ENCODE measurements at places on chromosomes 12 and 14.

- no peak for DNase-seq
These were observed 21.9 kb upstream of the IFT81 start for GRCh38 chr12:110102255-110102654.

DNA sequence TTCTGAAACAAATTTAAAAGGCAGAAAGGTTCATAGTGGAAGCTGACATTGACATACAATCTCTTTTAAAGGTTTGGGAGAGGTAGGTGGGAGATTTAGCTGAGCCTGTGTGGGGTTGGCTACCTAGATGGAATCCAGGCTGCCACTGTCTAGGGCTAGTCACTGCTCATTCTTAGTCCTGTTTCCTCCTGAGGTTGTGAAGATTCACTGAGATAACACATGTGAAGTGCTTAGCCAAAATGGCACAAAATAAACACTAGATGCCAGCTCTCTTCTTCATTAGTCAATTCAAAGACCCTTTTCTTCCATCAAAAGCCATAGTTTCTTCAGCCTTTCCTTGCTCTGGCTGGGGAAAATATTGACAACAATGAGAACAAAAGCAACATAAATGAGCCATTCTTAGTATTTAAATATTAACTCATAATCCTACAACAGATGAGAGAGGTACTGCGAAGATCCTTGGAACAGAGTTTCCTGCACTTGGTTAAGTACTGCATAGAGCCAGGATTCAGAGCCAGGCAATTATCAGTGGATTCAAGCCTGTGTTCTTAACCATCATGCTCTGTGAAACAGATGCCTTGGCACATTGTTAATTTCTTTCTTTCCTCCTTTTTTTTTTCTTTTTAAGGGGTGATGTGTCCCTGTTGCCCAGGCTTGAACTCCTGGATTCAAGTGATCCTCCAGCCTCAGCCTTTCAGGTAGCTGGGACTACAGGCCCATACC lies 3.5 kb downstream of the MYF6 start:
- no peak for DNase-seq

GRCh38 chr14:38171197-38171596 lies 36.5 kb upstream of the SSTR1 start:
- DNase-seq = no peak

GRCh38 chr14:51504669-51505068 lies 147.0 kb upstream of the FRMD6 start:
- no peak for DNase-seq

- no peak for DNase-seq
These were observed 1004.4 kb downstream of the AACS start for GRCh38 chr12:126069549-126070165.

DNA sequence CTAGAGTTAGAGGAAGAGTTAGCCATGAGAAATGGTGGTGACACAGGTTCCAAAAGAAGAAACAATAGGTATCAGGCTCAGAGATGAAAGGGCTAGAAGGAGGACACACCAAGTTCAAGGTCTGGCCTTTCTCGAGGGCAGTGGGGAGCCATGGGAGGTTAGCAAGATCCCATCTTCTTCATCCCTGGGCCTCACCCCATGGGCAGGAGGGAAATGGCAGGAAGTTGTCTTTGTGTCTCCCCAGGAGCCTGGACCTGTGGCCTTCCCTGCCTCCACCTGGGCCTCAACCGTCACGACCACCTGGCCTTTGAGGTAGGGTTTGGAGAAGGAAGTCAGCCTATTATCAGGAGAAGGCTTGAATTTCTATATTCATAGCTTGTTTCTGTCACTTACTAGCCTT lies 5.8 kb upstream of the AQP2 start:
- DNase-seq = no peak

DNA sequence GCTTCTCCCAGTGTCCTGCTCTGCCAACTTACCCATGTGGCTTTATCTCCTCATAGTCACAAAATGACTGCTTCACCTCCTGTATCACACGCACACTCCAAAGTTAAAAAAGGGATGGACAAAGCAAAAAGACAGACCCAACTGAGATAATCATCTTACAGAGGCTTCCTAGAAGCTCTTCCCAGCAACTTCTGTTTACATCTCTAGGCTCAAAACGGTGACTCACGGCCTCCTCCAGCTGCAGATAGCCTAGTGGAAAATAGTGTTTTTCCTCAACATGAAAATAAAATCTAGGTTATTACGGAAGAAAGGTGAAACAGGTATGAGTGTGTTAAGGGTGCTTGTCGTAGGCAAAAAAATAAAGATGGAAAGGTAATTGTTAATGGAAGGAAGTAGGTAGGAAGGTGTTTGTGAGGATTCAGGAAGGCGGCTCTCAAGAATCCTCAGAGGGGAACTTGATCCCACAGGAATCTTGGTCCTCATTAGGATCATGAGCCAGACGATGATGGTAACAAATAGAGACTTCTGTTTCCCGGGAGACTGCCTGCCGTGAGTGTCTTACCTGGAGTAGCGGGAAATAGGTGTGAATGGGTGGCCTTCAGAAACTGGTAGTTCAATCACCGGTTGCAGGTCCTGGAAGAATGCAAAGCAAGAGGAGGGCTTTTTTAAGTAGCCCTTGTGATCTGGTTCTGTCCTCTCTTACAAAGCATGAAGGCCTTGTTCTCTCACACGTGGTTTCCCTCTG lies 487.5 kb upstream of the TMEM132C start:
- no peak for DNase-seq

DNA sequence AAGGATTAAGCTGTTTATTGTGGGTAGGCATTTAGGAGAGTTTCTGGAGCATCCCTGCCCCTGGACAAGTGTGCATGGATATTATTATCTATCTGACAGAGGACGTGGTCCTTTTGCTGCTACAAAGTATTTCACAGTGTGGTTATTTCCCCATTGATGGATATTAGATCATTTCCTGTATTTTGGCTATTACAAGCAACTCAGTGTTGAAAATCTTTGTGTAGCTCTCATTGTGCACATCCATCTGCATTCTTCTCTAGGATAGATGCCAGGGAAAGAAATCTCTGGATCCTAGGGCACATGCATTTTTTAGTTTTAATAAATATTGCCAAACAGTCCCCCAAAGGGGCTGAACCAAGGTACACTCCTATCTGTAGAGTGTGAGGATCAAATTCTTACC lies 154.3 kb upstream of the SRRM4 start:
- DNase-seq = no peak

DNA sequence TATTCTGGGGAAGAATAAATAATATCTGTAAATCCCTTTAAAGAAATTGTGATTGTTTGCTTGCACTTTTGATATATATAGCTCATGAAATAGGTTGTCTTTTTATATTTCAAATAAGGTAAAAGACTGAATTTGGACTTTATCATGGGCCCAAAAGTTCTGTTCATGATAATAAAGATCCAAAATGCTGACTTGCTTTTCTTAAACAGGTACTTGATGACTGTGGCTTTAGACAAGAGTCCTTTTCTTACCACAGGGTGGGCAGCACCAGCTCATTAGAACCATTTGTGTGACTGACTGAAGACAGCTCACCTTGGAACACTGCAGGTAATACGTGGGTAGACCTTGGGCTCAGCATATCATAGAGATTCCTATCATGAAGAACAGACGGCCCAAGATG lies 432.6 kb downstream of the ETNK1 start:
- DNase-seq = no peak

DNA sequence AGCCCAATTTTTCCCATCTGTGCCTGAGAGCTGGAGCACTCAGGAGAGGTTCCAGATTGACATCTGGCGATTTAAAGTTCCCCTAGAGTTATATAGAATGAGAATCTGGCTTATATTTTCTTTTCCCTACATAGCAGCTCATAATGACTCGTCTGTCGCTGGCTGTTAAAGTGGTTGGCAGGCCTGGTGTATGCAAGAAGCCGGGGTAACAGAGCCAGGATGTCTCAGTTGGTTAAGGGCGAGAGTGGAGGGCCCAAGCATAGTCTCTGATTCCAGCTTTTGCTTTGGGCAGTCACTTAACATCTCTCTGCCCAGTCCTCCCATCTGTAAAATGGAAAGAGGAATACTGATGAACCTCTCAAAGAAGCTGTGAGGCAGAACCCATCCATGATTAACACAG lies 751.6 kb downstream of the NOVA1 start:
- no peak for DNase-seq

Measured in activated T-helper 9 cell treated with anti-CD3 and anti-CD28 coated beads, Interleukin-2, amount 50 U/mL, for 16 hours (primary cell).